ENCODE measurements at places on chromosomes 16 and 17.

GRCh38 chr16:87966685-87967185 is 15.5 kb downstream of the BANP start:
- no peak for DNase-seq

GRCh38 chr16:11283820-11284248 is 2.7 kb upstream of the PRM1 start:
- no peak for DNase-seq

GRCh38 chr17:8806926-8807550 is 7.9 kb upstream of the MFSD6L start:
- no peak for DNase-seq

DNA sequence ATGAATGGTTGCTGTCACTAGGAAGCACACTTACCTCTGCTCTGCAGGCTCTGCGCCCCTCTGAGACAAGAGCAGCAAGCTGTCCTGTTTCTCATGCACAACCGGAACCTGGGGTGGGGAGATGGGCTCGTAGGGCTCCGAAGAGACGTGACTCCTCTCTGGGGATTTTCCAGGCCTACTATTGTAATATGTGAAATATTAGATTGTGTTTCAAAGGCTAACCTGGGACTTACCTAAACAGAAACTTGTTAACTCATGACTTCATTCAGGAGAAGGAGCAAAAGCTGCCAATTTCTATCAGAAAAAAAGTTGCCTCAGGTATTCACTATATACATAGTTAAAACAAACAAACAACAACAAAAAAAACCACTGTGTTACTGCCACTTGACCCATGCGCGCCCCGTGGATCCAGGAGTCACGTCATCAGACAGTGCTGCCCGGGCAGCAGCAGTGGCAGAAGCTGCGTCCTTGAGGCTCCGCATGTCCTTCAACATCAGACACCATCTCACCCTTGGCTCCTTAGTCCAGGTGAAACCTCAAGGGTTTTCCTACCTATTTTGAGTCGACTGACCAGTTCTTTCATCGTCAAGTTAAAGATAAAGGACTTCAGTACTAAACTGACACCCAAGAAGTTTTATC is 49.3 kb downstream of the TTC19 start:
- no peak for DNase-seq

DNA sequence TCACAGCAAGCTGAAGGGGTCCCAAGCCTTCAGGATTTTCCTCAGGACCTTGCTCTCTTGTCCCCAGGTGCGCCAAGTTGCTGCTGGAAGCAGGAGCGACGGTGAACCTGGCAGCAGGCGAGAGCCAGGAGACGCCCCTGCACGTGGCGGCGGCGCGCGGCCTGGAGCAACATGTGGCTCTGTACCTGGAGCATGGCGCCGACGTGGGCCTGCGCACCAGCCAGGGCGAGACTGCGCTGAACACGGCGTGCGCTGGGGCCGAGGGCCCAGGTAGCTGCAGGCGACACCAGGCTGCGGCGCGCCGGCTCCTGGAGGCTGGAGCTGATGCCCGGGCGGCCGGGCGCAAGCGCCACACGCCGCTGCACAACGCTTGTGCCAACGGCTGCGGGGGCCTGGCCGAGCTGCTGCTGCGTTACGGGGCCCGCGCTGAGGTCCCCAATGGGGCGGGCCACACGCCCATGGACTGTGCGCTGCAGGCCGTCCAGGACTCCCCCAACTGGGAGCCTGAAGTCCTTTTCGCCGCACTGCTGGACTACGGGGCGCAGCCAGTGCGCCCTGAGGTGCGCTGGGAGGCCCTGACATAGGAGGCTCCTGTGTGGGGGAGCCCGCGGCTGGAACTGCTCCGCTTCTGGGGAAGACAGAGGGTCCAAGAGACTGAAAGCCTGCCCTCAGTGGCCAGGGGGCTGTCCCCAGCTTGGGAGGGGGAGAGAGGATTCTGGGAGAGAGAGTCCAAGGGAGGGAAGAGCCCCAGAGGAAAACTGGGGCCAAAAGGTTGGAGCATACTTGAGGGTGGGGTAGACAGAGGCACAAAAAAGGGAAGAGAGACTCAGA is 6.4 kb downstream of the ASB16 start:
- DNase-seq: no peak

- no peak for DNase-seq
Measured at GRCh38 chr16:3252967-3253366, 3.5 kb downstream of the MEFV start.

DNA sequence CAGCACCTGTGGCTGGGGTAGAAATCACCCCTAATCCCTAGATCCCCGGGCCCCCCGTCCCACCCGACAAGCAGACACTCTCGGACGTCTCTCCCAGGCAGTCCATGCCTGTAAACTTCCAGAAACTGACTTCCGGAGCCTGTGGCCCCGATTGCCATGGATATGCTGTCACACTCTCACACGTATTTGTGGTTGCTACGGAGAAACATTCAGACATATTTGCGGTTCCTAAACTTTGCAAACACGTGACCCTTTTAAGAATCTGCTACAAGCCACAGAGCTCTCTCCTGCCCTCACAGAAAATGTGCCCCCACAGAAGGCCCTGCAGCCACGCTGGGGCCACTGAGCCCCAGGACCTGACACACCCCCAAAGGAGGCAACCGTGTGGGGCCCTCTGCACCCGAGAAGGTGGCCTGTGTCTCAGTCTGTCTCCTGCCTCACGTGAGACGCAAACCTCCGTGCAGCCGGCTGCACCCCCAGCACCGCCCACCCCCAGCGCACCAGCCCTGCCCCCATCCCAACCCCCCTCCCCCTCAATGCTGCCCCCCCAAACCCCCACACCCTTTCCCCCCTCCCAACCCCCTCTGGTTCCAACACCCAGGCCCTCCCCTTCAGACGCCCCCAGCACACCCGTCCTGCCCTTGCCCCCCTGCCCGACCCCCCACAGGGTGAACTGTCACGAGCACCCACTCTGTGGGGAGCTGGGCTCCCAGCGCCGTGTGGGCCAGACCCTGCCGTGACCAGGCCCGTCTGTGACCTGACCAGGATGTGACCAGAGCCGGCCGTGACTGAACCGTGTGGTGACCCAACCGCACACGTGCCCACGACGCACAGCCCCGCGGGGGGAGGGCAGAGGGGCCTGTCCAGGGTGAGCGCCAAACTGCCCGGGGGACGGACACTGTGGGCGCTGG is 66.3 kb upstream of the METRNL start:
- DNase-seq: no peak

- no peak for DNase-seq
Measured at GRCh38 chr17:32208436-32208835, 57.2 kb upstream of the RHBDL3 start.

- no peak for DNase-seq
Measured at GRCh38 chr17:83144421-83145357, 65.3 kb downstream of the METRNL start.

DNA sequence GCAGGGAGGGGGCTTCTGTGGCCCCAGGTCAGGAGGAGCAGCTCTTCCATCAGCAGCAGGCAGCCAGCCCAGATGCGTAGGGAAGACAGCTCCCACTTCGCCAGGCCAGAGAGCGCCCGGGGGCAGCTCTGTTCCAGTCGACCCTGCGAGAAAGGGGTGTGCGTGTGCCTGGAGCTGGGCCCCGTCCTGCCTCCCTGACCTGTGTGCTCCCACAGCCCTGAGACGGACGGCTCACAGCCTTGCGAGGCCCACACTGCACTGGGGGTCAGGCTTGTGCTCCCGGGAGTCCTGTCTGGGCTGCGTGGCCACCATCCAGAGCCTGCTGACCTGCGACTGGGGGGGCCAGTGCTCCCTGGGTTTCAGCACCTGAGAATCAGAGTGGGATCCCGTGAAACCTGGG is 469 bp upstream of the MSLN start:
- DNase-seq: no peak

DNA sequence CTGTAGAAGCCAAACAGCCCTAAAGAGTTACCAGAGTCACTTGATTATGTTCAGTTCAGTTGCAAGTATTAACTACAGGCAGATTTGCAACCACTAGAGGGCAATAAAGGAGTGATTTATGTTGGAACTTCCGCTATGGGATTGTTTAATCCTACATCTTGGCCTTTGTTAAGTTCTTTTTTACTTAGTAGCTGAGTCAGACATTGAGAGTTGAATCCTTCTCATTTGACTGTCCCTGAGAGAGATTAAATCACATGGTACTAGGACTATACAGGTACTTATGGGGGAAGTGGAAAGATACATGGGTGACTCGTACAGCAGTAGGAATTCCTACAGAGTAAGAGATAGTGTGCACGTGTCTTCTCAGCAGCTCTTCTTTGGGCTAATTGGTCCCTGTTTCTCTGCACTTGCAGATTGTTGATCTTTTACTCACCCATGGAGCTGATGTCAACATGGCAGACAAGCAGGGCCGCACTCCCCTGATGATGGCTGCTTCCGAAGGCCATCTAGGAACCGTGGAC is 40.3 kb downstream of the CYB561 start:
- DNase-seq: no peak

- DNase-seq: no peak
Measured at GRCh38 chr17:76982408-76983074, 114.3 kb downstream of the MGAT5B start.

DNA sequence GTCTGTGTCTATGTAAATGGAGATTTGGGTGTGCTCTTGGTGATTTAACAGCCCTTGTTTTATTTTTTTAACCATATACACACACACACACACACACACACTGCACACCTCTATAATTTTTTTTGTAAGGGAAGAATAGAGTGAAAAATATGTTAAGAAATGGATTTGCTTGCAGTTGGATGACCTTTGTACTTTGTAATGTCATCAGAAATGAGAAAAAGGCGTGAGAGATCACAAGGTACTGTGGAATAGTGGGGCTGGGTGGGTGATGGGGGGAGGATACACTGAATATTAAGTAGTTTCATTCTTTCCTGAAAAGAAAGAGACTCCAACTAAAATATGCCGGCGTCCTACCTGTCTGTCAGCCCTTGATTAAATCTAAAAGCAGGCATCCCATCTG is 38.7 kb downstream of the SALL1 start:
- DNase-seq: no peak

GRCh38 chr16:74865922-74866598 is 91.4 kb upstream of the FA2H start:
- no peak for DNase-seq

GRCh38 chr16:79656553-79657115 is 56.1 kb upstream of the MAF start:
- peak; percentile 75 for DNase-seq

- DNase-seq: no peak
Measured at GRCh38 chr16:86584726-86585721, 6.7 kb downstream of the FOXL1 start.

GRCh38 chr17:37301288-37301687 is 74.5 kb upstream of the C17orf78 start:
- DNase-seq: no peak

- DNase-seq: no peak
Measured at GRCh38 chr17:36907407-36907806, 29.9 kb upstream of the LHX1 start.

GRCh38 chr17:45269912-45270311 is 8.0 kb upstream of the SPATA32 start:
- DNase-seq: no peak

DNA sequence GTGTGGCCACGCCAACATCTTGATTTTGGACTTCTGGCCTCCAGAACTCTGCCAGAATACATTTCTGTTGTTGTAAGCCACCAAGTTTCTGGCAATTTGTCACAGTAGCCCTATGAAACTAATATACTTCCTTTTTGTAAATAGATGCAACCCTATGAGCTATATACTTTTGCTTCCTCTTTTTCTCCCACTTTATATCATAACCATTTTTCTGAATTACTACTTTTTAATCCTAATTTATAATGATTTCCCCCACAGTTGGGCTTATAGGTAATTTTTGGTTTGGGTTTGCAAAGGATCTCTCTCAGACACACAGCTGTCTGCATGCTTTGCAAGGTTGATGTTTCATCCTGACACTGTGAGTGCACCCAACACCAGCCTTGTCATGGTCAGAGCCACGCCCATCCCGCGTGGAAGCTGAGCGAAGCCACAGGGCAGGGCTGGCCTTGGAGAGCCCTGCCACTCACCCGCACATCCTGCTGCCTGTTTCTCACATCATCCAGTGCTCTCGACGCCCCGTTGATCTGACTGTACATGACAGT is 5.8 kb downstream of the TRIM25 start:
- no peak for DNase-seq

DNA sequence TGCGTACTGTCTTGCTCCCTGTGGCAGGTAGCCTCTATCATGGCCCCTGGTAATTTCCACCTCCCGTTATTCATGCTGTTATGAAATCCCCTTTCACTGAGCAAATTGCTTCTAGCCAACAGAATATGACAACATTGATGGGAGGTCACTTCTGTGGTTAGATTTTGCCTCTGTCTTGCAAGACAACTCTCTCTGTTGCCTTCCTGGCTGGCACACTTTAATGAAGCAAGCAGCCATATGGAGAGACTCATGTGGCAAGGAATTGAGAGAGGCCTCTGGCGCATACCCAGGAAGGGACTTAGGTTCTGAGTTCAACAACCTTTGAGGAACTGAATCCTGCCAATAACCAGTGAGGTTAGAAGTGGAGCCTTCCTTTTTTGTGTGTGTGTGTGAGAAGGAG is 51.8 kb upstream of the GPRC5B start:
- DNase-seq: no peak

DNA sequence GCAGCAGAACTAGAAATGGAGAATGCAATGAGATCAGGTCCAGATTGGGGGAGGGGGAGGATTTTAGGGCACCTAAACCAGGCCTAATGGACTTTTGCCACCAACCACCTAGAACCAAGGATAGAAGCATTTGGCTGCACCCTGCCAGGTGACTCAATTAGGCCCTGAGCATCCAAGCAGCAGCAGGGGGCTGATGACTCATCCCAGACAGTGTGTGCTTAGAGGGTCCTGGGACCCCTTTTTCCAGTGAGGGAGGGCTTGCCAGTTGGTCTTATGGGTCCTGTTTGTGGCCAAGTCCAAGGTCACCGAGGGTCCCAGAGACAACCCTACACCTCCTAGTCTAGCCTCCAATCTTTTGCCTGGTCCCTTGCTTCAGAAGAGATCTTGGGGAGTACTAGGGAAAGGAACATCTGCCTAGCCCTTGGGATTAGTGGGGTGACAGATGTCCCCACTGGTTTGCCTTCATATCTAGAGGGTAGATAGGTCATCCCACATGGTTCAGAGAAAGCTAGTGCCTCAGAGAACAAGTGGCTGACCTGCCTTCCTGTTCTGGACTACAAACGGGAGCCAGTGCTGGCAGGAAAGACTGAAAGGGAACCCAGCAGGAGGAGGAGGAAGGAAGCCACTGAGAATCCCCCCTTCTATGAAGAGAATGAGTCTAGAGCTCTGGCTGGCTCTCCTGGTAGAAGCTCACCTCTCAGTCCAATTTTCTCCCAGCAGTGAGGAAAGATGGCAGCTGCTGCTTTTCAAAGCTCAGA is 1.6 kb upstream of the TBKBP1 start:
- no peak for DNase-seq

- no peak for DNase-seq
Measured at GRCh38 chr17:35578929-35579432, 610 bp upstream of the PEX12 start.

- DNase-seq: no peak
Measured at GRCh38 chr17:49556223-49556943, 19.3 kb upstream of the NXPH3 start.

Measured in NCI-H187 treated with DMSO at 0.1 percent for 48 hours (cell line).